GM23248 (cell line): ENCODE measurements at places on chromosomes 4 and X. TPM values are rescaled to one million over a fixed set of nuclear protein-coding genes. Genes with fewer than 3 reads are reported as not detected.

FAM13A gene
- total RNA-seq = 6.6 and 7.8 TPM in 2 replicates

MAMLD1 gene
- total RNA-seq = 4.1 and 23.1 TPM in 2 replicates

ATP1B4 gene
- not detected in 2 replicates for total RNA-seq

TEX13C gene
- total RNA-seq = not detected in 2 replicates

PALLD gene
- total RNA-seq = 14.5 and 17.9 TPM in 2 replicates

TLR1 gene
- not detected in 2 replicates for total RNA-seq

MAGEA12 gene
- total RNA-seq = 0.54 TPM in 1 of 2 replicates, not detected in the other

MAP9 gene
- 1.8 and 7.1 TPM in 2 replicates for total RNA-seq

ARMCX4 gene
- total RNA-seq = 1.8 and 2.3 TPM in 2 replicates

VMA21 gene
- total RNA-seq = 65.6 and 65.9 TPM in 2 replicates

ITIH6 gene
- not detected in 2 replicates for total RNA-seq

MAGED4 gene
- 19.9 and 63.1 TPM in 2 replicates for total RNA-seq

FAM9B gene
- not detected in 2 replicates for total RNA-seq

GATA1 gene
- not detected in 2 replicates for total RNA-seq

ADGRG2 gene
- total RNA-seq = under 0.01 TPM in 1 of 2 replicates, not detected in the other

SPANXN3 gene
- total RNA-seq = not detected in 2 replicates

STPG2 gene
- total RNA-seq = 0.32 TPM in 1 of 2 replicates, not detected in the other

CCDC110 gene
- 0.22 and 0.38 TPM in 2 replicates for total RNA-seq
